ENCODE measurements at places on chromosomes 7 and 10. TPM values are rescaled to one million over a fixed set of nuclear protein-coding genes. Genes with fewer than 3 reads are reported as not detected.

DNA sequence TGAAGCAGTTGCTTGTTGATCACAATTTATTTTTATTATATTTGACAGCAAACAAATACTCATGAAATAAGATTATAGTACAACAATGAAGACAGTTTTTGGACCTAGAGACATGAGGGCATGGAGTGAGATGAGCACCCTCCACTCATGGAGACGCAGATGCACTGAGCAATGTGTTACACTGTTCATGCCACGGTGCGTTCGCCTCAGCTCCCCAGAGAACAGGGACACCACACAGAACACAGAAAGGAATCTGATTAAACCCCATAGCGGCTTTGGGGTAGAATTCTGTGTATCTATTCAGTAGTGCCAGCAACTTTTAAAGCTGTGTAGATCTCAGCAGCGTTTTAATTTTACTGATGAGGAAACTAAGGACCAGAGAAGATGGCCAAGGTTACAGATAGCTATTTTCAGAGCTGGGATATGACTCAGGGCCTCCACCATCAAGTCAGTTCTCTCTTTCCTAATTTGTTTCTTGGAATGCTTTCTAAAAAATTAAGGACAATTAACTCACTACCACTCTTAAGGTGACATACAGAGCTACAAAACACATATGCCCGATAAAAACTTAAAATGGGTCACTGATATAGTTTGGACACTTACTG lies 33.6 kb downstream of the FAM25A start:
- no peaks in the 10 kb centered on the region for H3K4me1 ChIP-seq
- peaks cover 9% of the 10 kb centered on the region for H3K36me3 ChIP-seq
- no peaks in the 10 kb centered on the region for H3K27me3 ChIP-seq
- no peak overlapping the region for H3K4me3 ChIP-seq
- DNase-seq: no peak

- no peak for DNase-seq
- H3K27me3 ChIP-seq: no peaks in the 10 kb centered on the region
- no peak overlapping the region for H3K27ac ChIP-seq
These were observed 27.6 kb downstream of the MKI67 start for GRCh38 chr10:128098631-128099030.

DNA sequence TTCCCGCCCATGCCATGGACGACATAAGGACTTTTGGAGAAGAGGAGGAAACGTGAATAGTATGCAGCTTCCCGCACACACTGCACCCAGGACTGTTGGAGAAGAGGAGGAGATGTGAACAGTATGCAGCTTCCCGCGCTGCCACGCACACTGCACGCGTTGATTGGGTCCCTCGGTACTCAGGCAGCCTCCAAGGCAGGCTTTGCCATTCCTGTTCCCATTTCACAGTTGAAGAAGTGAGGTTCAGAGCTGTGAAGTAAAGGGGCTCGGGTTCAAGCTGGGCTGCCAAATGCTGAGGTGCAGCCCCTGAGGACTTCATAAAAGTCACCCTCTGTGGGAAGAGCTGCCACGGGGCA lies 147.9 kb upstream of the FAM20C start:
- H3K36me3 ChIP-seq: no peaks in the 10 kb centered on the region
- DNase-seq: no peak
- no peak overlapping the region for H3K27ac ChIP-seq
- H3K4me3 ChIP-seq: no peak overlapping the region
- H3K27me3 ChIP-seq: peaks cover 9% of the 10 kb centered on the region

ZMIZ2 gene
- total RNA-seq: 46.5 TPM

CDK14 gene
- total RNA-seq: 37.7 TPM

COL1A2 gene
- total RNA-seq: 236 TPM

DNA sequence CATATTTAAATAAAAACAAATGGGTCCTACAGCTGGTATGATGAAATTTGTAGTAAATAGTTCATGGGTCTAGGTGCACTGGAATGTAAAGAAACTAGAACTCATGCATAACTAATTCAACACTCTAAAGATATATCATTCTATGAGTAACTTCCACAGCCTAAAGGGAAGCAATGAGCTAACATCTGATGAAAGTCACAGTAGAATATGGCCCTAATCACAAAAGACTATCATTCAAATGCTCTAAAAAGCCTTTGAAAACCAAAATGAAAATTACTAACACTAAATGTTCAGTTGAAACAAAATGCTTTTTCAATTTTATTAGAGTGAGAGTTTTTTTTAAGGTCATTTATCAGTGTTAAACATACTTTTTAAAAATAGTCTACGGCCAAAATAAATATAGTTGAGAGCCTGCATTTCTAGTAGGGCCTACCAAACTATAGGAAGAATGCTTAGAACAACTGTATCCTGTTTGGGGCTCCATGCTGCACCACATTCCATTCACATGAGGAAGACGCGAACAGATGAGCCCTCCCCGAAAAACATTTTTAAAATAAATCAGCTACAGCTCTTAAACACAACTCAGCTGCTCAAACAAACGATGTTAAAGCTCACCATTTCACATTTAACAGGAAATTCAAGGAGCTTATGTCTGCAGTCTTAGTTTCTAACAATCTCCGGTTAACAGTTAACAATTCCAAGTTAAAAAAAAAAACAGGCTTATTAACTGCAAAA lies 134.5 kb downstream of the NRBF2 start:
- H3K27me3 ChIP-seq: no peaks in the 10 kb centered on the region
- H3K4me3 ChIP-seq: peak overlapping the region; percentile 57
- peak overlapping the region; percentile 89 for H3K27ac ChIP-seq
- H3K36me3 ChIP-seq: no peaks in the 10 kb centered on the region

DNA sequence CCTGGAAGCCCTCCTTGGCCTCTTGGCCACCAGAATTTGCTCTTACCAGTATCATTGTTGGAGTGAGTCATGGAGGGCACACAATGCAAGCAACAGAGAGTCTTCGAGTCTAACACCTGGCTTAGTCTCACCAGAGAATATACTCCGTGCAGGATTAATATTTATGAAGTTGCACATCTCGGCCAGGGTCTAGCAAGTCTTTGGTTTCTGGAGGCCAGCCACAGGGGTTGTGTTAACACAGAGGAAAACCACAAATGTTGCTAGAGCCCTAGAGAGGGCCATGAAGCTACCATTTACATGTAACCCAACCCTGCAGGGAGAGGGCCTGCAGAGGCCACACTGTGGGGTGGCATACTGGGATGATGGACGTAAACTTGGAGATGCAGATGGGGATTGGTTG lies 71.8 kb downstream of the MTPN start:
- H3K4me3 ChIP-seq: no peak overlapping the region
- no peaks in the 10 kb centered on the region for H3K36me3 ChIP-seq
- no peaks in the 10 kb centered on the region for H3K27me3 ChIP-seq
- no peak for DNase-seq

SEMA3E gene
- 1.0 TPM for total RNA-seq

DNA sequence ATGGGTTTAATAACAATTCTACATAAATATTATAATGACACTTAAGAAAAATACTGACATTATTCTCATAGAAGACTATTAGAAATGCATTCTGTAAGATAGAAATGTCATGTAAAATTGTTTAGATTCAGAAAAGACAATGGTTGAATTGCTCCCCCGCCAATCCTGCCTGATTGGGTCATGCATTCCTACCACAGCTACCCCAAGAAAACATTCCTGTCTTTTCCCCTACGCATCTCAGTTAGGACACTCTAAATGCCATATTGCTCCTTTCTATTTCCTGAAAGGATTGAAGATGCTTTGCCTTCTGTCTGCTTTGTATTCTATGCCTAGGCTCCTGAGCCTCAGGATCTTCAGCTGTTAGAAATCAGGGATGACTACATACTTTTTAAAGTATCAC lies 109.4 kb downstream of the DGKB start:
- no peaks in the 10 kb centered on the region for H3K27me3 ChIP-seq
- no peaks in the 10 kb centered on the region for H3K4me1 ChIP-seq
- no peaks in the 10 kb centered on the region for H3K36me3 ChIP-seq
- no peak for DNase-seq

GRCh38 chr7:140263277-140263676 lies 86.5 kb upstream of the KDM7A start:
- DNase-seq: no peak
- H3K4me3 ChIP-seq: no peak overlapping the region
- H3K4me1 ChIP-seq: no peaks in the 10 kb centered on the region
- no peaks in the 10 kb centered on the region for H3K27me3 ChIP-seq

DNA sequence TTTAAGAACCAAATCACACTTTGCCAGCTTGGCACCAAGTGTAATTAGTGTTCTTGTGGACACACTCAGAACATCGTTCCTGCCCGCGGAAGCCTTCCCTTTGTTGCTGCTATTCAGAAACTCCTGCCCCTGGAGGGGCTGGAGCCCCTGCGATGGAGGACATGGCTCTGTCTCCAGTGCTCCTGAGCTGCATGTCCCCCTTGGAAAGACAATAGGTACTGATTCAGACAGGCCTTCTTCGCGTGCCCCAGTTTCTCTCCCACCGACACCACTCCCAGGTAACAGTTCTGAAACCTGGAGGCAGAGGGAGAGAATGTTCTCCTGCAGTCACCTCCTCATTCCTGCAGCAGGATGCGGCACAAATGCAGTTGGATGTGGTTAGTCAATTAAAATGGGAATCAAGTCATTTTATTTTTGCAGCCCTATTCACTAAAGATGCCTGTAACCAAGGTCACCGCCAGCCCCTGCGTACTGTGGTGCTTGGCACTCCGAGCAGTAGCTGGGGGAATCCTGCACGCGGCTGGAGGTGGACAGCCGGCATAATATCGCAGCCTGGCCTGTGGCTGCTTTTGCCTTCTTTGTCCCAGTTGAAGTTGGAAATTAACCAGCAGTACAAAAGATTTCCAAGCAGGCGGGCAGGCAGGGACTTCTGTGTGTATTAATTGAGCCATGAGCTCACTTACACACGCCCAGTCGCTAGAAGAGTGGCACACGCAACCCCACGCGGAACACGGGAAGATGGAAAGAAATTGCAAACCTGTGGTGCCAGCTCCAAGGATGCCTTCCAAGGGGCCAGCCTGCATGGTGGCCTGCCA lies 205.7 kb downstream of the EBF3 start:
- H3K27ac ChIP-seq: no peak overlapping the region
- H3K36me3 ChIP-seq: no peaks in the 10 kb centered on the region
- no peak overlapping the region for H3K4me3 ChIP-seq
- DNase-seq: no peak
- H3K4me1 ChIP-seq: no peaks in the 10 kb centered on the region
